Smooth muscle cell of the umbilical artery (primary cell): ENCODE measurements at places on chromosomes 6 and 20. TPM values are rescaled to one million over a fixed set of nuclear protein-coding genes. Genes with fewer than 3 reads are reported as not detected.

BEND6 gene
- 14.3 TPM in 2 replicates for total RNA-seq

VARS1 gene
- total RNA-seq = 67.4 and 123 TPM in 2 replicates

GSTA1 gene
- not detected in 2 replicates for total RNA-seq

ABHD12 gene
- total RNA-seq = 39.2 and 43.0 TPM in 2 replicates

LYRM2 gene
- 22.1 and 26.7 TPM in 2 replicates for total RNA-seq

EDN1 gene
- total RNA-seq = 1.8 and 2.8 TPM in 2 replicates

TXLNB gene
- total RNA-seq = 0.05 TPM in 1 of 2 replicates, not detected in the other

TUBE1 gene
- 31.0 and 49.9 TPM in 2 replicates for total RNA-seq

HUS1B gene
- total RNA-seq = 0.89 and 1.7 TPM in 2 replicates

MYCT1 gene
- 0.46 and 0.59 TPM in 2 replicates for total RNA-seq

SLC13A3 gene
- 1.5 and 3.9 TPM in 2 replicates for total RNA-seq

PPP1R3G gene
- 1.5 TPM in 2 replicates for total RNA-seq

ARMC2 gene
- total RNA-seq = 1.8 and 2.0 TPM in 2 replicates

MDFI gene
- 0.83 and 7.4 TPM in 2 replicates for total RNA-seq

RAET1G gene
- 0.55 and 1.8 TPM in 2 replicates for total RNA-seq

GUCA1A gene
- 0.30 and 0.46 TPM in 2 replicates for total RNA-seq

LY6G6F gene
- not detected in 2 replicates for total RNA-seq

ERVFRD-1 gene
- not detected in 2 replicates for total RNA-seq

XKR7 gene
- under 0.01 TPM in 1 of 2 replicates, not detected in the other for total RNA-seq

KCNB1 gene
- total RNA-seq = not detected in 2 replicates

CNKSR3 gene
- total RNA-seq = 1.2 and 3.0 TPM in 2 replicates

GPSM3 gene
- 0.59 and 1.2 TPM in 2 replicates for total RNA-seq

SYCP2 gene
- total RNA-seq = 0.32 and 1.2 TPM in 2 replicates

ACOT13 gene
- 8.6 TPM in 2 replicates for total RNA-seq

C6orf62 gene
- total RNA-seq = 118 and 168 TPM in 2 replicates

TNNC2 gene
- not detected in 2 replicates for total RNA-seq

NDRG3 gene
- 20.2 and 23.9 TPM in 2 replicates for total RNA-seq

AGPAT4 gene
- total RNA-seq = 6.4 and 19.3 TPM in 2 replicates

PACRG gene
- not detected in 2 replicates for total RNA-seq

RFX6 gene
- not detected in 2 replicates for total RNA-seq

RGS19 gene
- 14.0 and 16.0 TPM in 2 replicates for total RNA-seq

CBLN4 gene
- total RNA-seq = not detected in 2 replicates

ANKRD66 gene
- total RNA-seq = not detected in 2 replicates

ARMH2 gene
- not detected in 2 replicates for total RNA-seq

WFDC6 gene
- total RNA-seq = not detected in 2 replicates

TRIM40 gene
- not detected in 2 replicates for total RNA-seq
